ENCODE measurements at places on chromosomes 4 and X.

DNA sequence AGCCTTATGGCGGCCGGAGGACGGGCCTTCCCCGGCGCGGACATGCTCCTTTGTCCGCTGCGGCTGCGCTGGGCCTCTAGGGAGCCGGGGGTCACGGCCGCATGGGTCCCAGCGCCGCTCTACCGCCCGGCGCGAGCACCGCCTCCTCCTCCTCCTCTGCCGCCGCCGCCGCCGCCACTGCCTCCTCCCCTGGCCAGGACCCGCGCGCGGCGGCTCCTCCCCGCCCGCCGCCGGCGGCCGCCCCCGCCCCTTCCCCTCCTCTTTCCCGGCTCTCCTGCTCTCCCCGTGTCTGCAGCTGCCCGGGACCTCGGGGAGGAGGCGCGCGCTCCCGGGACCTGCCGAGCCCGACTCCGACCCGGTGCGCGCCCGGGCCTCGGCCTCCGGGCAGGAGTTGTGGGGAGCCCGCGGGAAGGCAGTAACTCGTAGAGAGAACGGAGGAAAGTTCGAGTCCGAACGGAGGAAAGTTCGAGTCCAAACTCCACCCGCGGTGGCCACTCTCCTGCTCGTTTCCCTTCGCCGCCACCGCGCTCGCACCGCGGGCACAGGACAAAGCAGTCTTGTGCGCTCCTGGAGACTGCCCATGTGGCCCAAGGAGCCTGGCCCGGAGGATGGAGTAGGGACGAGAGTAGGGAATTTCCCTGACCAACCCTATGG lies at the start of gene ADGRA3:
Gene ADGRA3 (minus strand): TSS at position 179 of the 654 bp plus-strand sequence. CDS start 282 bp downstream, outside the sequence.
- no peak for DNase-seq

- DNase-seq, result no peak
Observed at GRCh38 chr4:164169591-164169990, 584.3 kb upstream of the SMIM31 start.

- DNase-seq, result no peak
Observed at GRCh38 chr4:142405695-142406498, 440.2 kb downstream of the INPP4B start.

DNA sequence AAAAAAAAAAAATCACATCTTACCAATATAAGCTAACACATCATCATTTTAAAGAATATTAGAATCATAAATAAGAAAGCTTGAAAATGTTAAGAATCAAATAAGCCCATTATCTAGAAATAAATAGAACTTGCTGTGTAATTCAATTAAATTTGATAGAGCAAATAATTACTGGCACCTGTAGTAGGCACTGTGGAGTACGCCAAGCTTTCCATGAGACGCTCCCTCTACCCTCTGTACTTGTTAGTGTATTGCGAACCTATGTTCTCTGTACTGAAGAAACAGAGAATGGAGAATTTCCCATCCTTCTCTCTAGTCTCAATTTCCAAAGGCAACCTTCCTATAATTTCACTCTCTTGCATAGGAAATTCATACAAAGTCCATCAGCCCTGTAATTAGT lies 61.7 kb upstream of the HAND2 start:
- no peak for DNase-seq

DNA sequence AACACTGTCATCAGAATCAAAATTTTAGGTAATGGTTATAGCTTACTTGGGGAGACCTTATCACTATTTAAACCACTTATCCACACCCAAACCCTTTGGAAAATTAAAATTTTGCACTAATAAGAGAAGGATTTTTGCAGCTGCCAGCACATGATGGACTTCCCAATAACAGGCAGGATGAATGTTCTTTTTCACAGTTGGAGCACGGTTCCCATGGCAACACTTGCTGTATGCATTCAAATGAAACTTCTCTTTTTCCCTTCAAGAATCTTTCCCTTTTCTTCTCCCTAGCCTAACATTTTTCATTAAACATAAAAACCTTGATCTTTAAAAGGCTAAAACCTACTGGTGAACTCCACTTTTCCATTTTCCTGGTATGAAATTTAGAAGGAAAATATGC lies 768.2 kb downstream of the KCTD8 start:
- no peak for DNase-seq

- no peak for DNase-seq
Observed at GRCh38 chrX:78769101-78769755, 21.7 kb downstream of the LPAR4 start.

DNA sequence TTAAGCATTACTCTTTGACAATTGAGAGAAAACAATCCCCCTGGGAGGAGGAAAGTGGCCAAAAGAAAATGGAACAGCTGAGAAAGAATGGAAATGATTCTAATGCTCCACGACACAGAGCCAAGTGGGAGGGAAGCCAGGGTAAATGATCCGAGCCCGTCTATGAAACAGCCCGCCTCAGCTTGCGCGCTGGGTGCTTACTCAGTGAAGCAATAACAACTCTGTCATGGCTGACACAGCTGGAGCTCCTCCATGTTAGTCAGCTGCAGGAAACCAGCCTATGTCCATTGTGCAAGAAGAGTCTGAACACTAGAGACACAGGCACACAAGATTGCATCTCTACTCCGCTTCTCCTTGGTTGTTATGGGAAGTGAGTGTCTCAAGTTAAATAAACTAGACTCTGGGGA lies 19.3 kb downstream of the NOA1 start:
- no peak for DNase-seq

DNA sequence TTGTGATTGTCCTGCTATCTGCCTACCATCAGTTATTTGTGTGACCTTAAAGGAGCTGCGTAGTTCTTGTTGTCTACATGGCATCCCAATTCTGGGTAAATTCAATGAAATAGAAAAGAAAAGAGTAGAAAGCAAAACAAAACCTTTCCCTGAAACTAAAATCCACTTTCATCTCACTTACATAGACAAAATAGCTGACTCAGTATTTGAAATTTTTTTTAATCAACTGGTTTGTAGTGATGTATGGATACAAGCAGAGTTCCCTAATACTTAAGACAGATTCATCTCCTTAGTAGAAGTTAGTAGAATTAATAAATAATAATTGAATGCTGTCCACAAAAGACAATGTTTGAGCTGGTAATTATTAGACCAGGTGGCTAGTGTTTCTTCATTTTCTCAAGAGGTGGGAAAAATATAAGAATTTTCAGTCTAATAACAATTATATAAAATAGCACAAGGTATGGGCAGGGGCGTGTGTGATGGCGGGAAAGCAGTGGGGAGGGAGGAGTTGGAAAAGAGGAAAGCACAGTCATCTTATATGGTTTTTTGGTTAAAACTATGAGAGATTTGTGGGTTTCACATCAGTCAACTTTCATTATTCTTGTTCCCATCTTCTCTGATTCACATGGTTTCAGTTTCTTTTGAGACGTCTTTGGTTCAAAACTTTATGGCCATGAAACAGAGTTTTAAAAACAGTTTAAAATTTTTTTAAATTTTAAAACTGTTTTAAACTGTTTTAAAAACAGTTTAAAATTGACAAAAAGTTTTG lies 275.2 kb downstream of the SPRY1 start:
- DNase-seq, result no peak

GRCh38 chr4:188854436-188854835 lies 715.2 kb downstream of the TRIML1 start:
- DNase-seq, result no peak

- DNase-seq, result no peak
Observed at GRCh38 chr4:158356301-158356700, 146.0 kb downstream of the TMEM144 start.

- no peak for DNase-seq
Observed at GRCh38 chr4:74715706-74716435, 78.5 kb downstream of the BTC start.

- no peak for DNase-seq
Observed at GRCh38 chrX:34341258-34341657, 209.1 kb upstream of the FAM47A start.

GRCh38 chr4:166622425-166622977 lies 611.8 kb downstream of the SPOCK3 start:
- no peak for DNase-seq

DNA sequence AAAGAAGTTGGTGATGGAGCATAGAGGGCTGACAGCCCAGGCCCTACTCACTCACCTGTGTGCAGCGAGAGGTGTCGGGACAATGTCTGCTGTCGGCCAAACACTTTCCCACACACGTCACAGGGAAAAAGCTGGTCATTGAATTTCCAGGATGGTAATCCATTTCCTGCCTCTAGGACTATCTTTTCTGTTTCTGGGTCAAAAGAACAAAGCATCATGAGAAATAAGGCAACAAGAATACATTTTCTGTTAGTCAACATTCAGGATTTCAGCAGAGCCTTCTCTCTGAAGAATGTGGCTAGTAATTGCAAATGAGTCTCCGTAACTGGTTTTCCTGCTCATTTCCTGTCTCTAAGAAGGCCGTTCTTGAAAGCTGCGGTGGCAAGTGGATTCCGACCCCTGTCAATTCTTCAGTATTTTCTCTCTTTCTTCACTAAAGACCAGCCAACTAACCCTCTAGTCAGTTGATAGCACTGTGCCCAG lies 99.4 kb downstream of the C4orf51 start:
- no peak for DNase-seq

DNA sequence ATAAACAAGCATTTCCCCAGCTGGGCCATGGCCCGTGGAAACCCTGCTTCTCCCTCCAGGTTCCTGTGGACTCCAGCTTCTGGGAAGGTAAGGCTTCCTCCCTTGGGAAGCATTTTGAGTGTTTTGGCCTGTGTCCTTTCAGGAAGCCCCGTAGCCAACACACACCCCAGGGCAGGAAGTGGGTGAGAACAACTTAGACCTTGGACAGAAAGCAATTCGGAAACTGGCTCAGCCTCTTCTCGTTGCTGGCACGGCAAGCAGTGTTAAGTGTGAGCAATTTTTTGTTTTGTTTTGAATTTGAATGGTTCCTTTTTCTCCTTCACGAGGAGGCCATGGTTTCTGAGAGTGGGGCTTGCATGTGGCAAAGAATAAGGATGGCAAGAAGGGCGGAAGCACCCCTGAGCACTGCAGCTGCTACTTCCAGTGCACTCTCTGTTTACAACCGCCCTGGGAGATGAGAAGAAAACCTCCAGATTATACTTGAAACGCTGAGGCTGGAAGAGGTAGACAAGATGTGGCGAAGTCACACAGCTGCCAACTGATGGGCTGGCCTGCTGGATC lies 14.1 kb upstream of the CYTL1 start:
- DNase-seq, result no peak

GRCh38 chr4:39528061-39528465 lies 824 bp upstream of the UGDH start:
- DNase-seq, result no peak

GRCh38 chr4:56689201-56689969 lies 8.3 kb upstream of the HOPX start:
- no peak for DNase-seq

GRCh38 chrX:151042842-151043241 lies 59.7 kb downstream of the HMGB3 start:
- no peak for DNase-seq

- DNase-seq, result no peak
Observed at GRCh38 chr4:126735294-126736132, 897.2 kb upstream of the INTU start.

DNA sequence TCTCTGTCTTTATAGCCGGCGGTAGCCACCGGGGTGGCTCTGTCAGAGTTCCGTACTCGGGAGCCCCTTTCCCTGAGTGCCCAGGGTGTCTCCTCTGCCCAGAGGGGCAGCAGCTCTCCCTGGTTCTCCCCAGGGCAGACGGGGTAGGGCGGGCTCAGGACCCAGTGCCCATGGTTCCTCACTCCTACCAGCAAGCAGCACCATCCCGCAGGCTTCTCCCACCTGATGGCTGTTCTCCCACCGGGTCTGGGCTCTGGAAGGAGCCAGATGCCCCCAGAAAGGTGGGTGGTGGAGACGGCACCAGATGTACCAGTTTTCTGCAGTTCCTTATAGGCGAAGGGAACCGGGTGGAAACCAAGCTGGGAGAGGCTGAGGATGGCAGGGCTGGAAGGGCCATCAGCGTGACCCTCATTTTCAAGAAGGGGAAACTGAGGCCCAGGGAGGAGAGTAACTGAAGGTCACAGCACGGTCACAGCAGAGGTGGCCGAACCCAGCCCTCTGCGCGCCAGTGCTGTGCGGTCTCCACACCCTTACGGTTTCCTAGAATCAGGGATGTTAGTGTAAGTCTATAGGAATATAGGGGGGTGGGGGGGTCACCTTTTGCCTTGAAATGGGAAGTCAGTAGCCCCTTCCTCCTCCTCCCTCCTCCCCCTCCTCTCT lies 198.7 kb downstream of the AFAP1 start:
- no peak for DNase-seq

DNA sequence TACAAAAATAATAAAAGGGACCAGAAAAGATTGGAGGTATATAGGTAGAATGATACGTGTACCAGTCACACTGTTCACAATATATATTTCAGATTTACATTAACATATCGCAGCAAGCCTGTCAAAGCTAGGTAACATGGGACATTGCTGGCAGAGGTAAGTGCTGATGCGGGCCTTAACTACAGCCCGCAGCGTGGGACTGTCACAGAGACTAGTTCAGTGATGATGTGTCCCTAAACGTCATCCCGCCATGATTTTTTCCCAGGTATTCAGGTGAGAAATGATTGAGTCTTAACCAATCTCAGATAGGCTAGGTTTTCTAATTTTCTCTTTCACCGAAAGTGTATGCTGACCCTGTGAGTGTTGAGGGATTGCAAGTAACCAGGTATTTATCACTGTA lies 7.8 kb upstream of the ATXN3L start:
- DNase-seq, result no peak

GRCh38 chr4:30535255-30535654 lies 184.9 kb upstream of the PCDH7 start:
- DNase-seq, result no peak

DNA sequence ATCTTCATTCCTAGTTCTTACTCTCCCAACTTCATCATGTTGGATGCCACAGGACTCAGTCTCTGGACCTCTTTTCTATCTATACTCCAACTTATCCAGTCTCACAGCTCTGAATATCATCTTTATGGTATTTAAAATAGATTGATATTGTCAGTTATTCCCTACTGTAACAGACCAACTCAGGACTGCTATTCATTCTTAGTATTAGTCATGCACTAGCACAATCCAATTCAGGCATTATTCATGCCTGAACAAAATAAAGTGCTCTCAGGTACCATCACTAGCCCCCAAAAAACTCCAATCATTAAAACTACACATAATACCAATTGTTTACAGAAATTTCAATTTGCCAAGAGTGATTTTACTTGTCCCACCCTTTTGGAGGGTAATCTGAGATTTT lies 37.7 kb downstream of the FRYL start:
- DNase-seq, result no peak

- no peak for DNase-seq
Observed at GRCh38 chr4:89563431-89563830, 255.8 kb upstream of the GPRIN3 start.

GRCh38 chrX:133056341-133056740 lies 40.6 kb downstream of the USP26 start:
- DNase-seq, result no peak
